ENCODE measurements at places on chromosomes 1 and 21.

DNA sequence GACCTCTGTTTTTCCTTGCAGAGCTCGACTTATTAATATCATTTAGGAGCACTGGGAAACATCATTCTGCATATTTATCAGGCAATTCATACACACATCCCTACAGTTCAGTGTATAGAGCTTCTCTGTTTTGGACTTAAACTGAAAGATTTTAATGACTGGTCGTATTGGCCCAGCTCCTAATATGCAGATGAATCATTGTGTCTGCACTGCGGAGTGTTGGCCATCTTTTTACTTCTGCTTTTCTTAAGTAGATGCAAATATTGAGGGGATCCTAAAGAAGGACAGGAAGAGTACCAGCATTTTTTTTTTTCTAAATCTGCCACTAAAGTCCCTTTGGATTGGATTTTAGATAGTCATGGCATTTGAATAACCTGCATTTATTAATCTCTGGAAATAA lies 154.8 kb downstream of the BACH1 start:
- DNase-seq, result no peak

GRCh38 chr1:243394601-243395464 lies 139.0 kb downstream of the SDCCAG8 start:
- no peak for DNase-seq

GRCh38 chr1:56927986-56928385 lies 37.8 kb downstream of the C8B start:
- no peak for DNase-seq

DNA sequence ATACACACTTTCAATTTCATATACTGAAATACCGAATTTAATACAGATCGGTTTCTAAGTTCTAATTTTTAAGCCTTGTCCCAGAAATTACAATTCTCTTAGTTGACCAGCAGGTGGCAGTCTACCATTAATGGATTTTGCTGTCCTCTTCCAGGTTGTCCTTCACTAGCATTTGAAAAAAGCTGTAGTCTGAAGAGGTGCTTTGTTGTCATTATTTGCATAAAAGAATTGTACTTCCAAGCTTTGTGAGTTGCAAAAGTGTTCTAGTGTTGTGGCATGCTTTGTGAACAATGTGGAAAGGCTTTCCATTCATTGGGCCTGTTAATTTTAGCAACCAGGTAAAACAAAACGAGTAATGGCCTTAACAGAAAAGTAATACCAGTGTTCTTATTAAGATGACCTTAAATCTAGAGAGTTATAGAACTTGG lies 193.6 kb downstream of the RPS6KC1 start:
- peak; percentile 47 for DNase-seq

- no peak for DNase-seq
Observed at GRCh38 chr1:43165162-43165561, 6.9 kb downstream of the EBNA1BP2 start.

DNA sequence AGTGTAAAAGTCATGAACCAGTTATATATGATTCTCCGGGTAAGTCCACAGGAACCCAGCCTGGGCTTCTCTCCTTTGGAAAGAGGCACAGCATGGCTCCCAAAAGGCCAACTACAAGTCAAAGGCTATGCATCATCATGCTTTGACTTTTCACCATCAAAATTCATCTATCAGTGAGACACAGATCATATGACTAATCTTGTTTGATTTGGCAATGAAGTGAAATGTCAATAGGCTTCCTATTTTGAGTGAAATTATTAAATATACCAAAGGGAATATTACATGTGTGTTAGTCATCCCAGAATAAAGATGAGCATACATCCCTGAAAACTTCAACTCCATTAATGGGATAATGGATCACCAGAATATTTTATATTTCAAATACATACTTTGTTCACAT lies 83.5 kb upstream of the ADGRL2 start:
- DNase-seq, result no peak

DNA sequence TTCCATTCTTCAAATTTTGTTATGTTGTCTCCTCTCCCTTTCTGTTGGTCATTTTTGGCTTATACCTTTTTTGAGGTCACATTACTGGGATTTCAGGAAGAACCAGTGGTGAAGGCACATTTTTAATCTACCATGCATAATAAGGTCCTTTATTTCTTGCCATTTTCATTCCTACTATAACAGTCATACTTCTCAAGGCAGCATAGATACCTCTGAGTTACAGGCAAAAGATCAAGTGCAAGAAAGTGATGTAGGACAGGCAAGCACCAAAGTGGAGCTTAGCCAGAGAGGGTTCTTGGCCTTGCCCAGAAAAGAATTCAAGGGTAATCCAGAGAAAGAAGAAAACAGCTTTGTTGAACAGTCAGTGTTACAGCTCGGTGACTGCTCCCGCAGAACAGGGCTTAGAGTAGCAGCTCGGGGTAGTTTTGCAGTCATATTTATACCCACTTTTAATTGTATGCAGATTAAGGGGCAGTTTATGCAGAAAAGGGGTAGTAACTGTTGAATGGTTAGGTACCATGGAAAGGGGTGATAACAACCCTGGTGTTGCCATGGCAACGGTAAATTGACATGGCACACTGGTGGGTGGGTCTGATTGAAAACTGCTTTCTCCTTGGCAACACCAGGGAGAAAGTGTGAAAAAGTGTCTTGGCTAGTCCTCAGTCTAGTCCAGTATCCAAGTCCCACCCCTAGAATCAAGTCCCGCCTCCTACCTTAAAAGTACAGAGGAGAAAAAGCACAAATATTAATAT lies 39.6 kb upstream of the DOCK7 start:
- no peak for DNase-seq

DNA sequence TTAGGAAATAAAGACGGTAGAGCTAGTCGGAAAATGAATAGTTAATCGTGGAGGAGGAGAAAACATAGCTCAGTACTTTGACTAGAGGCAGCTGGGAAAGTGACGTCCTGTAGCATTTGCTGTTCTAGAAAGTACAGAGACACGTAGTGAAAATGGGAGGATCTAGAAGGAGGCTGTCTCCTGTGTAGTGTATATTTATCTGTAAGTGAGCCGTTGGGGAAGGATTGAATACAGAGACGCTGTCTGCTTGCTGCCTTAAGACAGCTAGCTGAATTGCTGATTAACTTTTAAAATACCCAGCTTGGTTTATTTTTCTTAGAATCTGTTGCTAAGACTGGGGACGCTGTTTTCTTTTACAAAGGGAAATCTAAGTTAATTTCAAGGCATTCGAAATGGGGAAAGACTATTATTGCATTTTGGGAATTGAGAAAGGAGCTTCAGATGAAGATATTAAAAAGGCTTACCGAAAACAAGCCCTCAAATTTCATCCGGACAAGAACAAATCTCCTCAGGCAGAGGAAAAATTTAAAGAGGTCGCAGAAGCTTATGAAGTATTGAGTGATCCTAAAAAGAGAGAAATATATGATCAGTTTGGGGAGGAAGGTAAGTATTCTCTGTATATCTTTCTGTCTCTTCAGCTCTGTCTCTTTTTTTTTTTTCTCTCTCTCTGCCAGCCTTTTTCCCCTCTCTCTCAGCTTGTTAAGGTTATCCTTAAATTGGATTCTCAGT lies at the start of gene DNAJB4:
Gene DNAJB4 (plus strand): TSS at position 221 of the 729 bp plus-strand sequence. CDS start 172 bp downstream, at position 393.
- DNase-seq, result peak; percentile 71

DNA sequence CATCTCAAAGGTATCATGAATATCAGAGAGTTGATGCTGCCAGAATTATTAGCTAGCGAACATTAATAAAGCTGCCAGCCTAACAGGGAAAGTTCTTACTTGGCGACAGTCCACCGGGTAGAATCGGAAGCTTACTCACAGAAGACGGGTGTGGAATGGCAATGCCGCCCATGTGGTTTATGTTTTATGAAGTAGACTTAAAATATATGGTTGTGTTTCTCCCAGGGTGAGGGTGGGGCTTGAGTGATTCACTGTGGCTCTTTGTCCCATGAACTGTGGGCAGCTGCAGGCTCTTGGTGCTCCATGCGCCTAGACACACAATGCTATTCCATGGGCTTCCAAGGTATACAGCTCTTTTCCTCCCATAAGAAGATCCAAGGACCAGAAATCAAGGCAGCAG lies 162.7 kb downstream of the PIGK start:
- DNase-seq, result no peak

- no peak for DNase-seq
Observed at GRCh38 chr1:56501888-56502287, 77.5 kb downstream of the PLPP3 start.

- no peak for DNase-seq
Observed at GRCh38 chr1:27147842-27148518, 6.9 kb downstream of the SLC9A1 start.

DNA sequence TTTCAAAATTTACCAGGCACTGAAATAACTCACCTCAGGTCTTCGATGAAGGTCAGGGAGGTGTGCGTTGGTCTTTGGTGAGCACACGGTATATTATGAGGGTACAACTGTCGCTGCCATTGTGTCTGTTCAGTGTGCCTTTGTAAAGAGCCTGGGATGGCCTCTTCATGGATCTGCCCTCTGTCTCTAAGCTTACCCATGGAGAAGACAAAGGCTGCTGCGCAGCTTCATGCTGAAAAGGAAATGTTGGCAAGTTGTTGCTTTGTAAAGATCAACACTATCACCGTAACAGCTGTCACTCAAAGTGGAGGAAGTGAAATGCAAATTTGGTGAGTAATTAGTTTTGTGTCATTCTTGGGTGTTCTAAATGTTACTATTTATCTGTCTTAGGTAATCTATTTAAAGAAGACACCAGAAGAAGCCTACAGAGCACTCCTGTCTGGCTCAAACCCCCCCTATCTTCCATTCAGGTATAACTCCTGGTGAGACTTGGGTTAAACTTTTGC lies 71.6 kb downstream of the CDC14A start:
- no peak for DNase-seq

DNA sequence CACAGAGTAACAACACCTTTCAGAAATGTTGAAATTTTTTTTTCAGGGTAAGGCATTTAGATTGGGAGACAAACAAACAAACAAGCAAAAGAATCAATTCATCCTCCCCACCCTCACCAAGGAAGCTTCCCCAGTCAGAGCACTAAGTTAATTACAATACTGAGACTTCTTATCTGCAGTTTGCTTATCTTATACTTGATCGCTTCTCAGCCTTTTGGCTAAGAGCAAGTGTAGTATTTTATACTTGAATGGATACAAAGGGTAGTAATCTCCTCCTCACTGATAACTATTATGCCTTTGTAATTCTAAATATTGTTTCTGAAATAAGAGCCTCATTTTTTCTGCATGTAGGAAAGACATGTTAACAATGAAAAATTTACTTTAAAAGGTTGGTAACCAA lies 54.4 kb downstream of the ADAMTS5 start:
- DNase-seq, result no peak

- no peak for DNase-seq
Observed at GRCh38 chr1:45243476-45244343, 37.3 kb upstream of the ZSWIM5 start.

Measured in HTR-8/SVneo (cell line).